ENCODE measurements at places on chromosomes 6 and 20.

GRCh38 chr6:22727710-22728109, 158.3 kb downstream of the HDGFL1 start:
- DNase-seq: peak; percentile 33

- DNase-seq: peak; percentile 8
These were observed 48.7 kb upstream of the SRSF6 start for GRCh38 chr20:43408848-43409576.

- no peak for DNase-seq
These were observed 120.5 kb downstream of the NCOA3 start for GRCh38 chr20:47622118-47622665.

DNA sequence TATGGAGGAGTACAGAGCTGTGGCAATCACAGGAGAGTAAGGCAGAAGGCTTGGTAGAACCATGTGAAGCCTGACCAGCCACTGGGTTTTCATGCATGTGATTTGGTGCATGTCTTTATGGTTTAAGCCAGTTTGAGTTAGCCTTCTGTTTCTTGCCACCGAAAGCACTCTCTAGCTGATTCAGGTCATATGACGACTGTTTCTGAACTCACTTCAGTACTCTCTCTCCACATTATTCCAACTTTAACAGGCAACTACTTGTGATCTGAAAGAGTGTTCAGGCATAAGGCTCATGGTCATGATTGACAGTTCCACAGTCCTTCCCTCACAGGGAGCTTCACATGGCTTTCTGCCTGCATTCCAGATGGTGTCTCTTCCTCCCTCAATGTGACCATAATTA, 63.3 kb upstream of the TAB2 start:
- DNase-seq: no peak

DNA sequence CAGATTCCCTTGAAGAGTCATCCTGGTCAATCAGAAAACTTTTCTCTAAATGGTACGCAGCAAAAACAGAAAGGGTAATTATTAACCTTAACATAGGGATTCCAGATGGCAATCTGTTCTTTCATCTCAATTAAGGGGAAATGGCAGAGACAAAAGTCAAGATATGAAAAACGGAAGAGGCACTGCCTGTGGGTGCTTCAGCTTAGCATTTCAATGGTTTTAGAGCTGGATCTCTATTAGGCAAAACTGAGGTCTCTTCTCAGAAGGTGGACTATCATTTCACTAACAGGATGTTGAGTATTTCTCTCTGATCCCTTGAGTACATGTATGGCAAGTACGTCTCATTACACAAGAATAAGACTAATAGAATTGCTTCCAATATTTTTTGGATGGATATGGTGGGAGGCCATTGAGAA, 296.9 kb downstream of the HIVEP2 start:
- no peak for DNase-seq

DNA sequence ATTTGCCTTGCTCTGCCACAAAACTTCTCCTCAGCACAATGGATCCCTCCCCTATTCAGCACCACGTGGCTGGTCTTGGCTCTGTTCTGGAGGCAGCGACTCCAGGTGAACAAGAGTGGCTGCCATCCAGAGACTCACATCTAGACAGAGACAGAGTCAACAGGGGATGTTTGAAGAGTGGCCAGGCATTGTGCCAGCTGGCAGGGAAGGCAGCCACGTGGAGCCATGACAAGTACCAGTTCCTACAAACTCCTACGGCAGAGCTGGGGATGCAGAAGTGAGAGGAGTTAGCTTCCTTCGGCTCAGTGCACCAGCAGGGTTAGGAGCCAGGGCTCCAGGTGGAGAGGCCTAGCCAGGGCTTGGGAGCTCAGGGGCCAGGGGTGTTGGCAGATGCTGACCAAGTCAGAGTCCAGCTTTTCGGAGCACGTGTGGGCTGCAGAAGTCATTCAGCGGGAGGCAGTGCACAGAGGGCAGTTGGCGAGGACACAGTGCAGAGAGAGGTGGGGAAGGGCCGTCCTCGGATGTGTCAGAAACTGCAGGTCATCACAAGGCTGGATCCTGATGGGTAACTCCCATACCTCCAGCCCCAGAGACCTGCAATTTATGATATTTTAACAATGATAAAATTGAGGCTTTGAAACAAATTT, 171.7 kb upstream of the PDE10A start:
- DNase-seq: no peak

DNA sequence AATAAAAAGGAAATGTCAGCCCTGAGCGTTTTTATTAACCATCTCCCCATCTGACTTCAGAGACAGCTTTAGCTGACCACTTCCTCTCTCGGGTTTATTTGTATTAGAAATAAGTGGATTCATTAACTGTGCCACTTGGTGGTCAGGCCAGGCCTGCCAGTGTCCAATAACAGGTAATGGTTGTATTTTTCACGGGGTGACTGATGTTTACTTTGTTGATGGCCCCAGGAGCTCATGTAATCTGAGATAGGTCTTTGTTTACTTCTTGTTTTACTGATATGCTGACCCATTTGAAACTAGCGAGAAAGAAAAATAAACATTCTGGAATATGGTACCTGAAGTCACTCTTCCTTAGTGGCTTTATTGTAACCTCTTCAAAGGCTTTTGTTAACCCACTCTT, 504.3 kb upstream of the SLC35B3 start:
- no peak for DNase-seq

- DNase-seq: no peak
These were observed 4.6 kb downstream of the C6orf58 start for GRCh38 chr6:127581576-127581975.

DNA sequence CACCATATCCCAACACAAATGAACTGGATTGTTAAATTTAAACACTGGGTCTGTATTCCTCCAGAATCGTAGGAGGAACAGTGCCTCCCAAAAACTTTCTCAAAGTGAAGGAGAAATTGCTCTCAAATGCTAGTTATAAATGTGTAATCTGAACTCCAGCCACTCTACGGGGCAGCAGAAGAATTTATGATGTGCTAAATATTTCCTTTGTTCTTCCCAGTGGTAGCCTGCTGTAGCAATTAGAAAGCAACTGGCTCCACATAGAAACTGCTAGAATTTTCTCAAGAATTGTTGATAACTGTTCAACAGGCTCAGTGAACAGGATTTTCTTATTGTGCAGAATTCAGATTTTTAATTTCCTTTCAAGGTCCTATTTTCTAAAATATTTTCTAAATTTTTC, 49.8 kb upstream of the EYA4 start:
- no peak for DNase-seq

DNA sequence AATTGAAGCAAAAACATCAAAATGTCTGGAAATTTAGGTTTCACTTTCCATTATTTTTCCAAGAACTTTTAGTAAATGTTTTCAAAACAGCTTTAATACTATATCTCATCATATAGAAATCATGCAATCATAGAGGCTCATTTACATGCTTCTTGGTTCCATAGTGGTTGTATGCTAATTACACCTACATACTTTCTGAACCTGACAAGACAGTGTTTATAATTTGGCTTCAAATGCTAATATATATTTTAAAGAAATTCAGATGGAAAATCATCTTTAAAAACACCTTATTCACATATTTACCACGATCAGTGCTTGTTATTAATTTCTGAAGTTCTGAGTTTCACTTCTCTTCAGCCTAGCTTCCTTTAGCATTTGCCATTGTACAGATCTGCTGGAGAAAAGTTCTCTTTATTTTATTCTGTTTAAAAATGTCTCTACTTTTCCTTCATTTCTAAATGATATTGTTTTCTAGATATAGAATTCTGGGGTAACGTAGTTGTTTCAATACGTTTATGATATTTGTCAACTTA, 89.9 kb downstream of the PLCB1 start:
- DNase-seq: no peak

GRCh38 chr20:8250539-8251200, 118.6 kb downstream of the PLCB1 start:
- DNase-seq: no peak

DNA sequence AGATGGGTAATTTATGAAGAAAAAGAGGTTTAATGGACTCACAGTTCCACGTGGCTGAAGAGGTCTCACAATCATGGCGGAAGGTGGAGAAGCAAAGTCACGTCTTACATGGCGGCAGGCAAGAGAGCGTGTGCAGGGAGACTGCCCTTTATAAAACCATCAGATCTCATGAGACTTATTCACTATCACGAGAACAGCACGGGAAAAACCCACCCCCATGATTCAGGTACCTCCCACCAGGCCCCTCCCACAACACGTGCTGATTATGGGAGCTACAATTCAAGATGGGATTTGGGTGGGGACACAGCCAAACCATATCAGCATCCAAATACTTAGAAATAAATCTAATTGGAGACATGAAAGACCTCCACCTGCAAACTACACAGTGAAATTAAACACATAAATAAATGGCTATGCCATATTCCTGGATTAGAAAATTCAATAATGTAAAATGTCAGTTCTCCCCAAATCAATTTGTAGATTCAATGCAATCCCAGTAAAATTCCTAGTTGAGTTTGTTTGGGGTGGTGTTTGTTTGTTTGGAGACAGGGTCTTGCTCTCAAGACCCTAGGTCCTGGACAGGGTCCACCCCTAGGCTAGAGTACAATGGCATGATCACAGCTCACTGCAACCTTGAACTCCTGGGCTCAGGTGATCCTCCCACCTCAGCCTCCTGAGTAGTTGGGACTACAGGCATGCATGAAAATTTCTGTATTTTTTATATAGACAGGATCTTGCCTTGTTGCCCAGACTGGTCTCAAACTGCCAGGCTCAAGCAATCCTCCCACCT, 101.6 kb downstream of the TAF4 start:
- no peak for DNase-seq

GRCh38 chr6:89132057-89132456, 13.8 kb upstream of the PM20D2 start:
- no peak for DNase-seq

DNA sequence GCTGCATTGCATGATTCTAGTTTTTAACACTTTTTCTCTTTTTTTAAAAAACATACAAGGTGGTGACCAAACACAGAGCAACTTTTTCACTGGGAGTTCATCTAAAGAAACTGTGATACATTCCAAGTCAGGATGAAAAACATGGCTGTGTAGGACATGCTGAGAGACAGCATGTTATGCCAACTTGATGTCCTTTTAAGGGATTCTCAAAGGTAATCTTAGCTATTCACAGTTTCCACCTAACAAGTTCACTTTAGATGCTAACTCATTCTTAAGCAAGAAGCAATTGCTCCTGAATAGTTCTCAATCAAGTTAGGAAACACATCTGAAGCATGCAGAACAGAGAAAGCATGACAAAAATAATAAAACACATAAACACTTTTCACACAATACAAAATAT, 3.3 kb downstream of the ASCC3 start:
- DNase-seq: no peak

DNA sequence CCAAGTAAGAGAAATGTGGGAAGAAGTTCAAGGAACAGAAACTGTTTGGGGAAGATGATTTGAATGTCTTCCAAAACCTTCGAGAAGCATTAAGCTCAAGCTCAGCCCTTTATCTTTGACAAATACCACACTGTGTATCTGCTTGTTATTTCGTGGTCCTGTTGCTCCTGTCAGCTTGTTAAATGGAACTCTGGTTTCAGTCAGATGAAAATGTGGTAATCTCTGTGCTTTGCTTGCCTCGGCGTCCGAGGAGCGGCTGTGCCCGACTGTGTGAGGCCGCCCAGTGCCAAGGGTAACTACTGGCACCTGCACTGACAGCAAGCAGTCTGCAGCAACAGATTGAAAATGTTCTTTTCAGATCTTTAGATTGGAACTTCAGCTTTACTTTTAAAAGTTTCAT, 577.9 kb upstream of the FLRT3 start:
- no peak for DNase-seq

DNA sequence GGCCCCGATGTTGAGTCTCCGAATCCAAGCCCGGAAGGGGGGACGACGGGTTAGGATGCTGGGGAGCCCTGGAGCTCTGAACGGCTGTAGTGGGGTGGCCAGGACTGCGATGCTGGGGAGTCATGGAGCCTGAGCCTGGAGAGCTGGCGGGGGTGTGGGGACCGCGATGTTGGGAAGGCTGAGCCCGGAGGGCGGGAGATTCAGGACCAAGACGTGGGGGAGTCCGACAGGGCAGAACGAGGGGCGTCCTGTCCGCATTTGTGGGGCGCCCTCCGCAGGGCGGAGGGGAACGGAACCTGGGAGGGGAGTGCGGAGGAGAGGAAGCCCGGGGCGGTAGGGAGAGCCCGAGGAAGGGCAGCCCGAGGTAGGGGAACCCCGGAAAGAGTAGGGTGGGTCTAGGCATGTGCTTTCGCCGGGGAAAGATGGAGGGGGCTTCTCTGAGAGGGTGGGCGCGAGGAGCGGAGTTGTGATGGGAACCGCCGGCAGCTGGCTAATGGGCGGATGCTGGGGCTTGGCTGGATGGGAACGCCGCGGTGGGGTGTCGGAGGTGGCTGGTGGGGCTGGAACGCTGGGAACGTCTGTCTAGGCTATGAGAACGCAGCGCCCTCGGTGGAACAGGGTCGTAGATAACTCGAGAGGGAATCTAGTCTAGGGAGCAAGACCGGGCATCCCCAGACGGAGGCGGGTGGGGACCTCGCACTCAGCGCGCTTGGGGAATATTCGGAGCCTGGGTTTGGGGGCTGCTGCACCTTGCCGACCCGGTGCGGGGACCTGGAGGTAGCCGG, 684 bp downstream of the PAQR8 start:
- no peak for DNase-seq

- DNase-seq: no peak
These were observed 179.1 kb downstream of the COL19A1 start for GRCh38 chr6:70045413-70045812.

DNA sequence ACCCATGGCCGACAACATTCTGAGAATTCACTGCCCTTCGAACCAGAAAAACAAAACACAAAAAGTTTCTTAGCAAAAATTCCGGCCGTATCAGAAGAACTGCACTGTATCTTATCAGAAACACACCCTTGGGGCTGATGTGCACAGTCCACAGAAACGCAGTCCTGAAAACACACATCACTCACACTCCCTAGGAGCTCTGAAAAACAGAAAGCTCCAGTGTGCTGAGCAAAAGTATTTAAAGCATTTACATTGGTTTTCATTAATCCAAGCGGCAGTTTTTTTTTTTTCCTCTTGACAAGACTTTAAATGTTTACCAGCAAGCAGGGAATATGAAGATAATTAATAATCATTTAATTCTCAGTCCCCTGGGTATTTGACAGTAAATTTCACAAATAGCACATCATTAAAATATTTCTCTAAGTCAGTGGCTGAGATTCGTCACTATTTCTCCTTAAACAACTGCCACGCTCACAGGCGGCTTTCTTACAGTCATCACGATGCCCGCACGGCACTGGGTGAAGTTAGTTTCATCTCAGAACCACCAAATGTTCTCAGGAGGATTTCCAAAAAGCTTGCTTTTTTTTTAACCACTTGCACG, 13.3 kb downstream of the NFATC2 start:
- DNase-seq: no peak

DNA sequence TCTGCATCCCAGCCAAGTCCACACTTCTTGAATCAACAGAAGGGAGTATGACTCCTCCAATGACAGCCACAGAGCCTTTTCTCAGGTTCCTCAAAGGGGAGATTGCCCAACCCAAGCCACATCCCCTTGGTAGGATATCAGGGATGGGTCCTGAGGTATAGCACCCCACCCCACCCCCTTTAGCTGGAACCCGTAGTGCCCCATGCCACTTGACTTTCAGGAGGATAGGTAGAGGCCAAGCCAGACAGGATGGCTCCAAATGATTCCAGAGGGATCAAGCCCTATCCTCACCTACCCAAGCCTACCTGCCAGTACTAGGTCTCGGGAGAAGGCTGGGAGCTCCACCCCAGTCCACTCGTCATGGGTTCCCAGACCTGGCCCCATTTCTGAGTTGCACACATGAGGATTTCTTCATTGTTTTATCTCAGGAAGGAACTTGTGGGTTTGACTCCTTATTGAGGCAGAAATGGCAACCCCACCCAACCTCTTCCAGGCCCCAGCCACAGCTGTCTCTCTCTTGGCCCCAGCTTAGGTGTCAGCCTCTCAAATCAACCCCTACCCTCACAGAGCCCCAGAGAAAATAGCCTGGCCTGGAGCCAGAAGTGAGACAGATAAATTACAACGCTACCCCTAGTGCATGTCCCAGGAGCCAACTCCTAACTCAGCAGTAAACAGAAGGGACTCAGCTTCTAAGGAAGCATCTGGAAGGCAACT, 3.6 kb downstream of the CCND3 start:
- DNase-seq: no peak

Measured in AG04450 (cell line).